ENCODE measurements at places on chromosomes 7 and 10.
A peak's percentile ranks its signal among the peaks of the same experiment; 100 is the strongest.

GRCh38 chr10:16856567-16856966 lies 39.3 kb upstream of the RSU1 start:
- peak; percentile 39 for DNase-seq

- peak; percentile 20 for DNase-seq
Observed at GRCh38 chr10:7969623-7970022, 84.9 kb upstream of the GATA3 start.

GRCh38 chr10:123518765-123519164 lies 147.4 kb upstream of the GPR26 start:
- no peak for DNase-seq

DNA sequence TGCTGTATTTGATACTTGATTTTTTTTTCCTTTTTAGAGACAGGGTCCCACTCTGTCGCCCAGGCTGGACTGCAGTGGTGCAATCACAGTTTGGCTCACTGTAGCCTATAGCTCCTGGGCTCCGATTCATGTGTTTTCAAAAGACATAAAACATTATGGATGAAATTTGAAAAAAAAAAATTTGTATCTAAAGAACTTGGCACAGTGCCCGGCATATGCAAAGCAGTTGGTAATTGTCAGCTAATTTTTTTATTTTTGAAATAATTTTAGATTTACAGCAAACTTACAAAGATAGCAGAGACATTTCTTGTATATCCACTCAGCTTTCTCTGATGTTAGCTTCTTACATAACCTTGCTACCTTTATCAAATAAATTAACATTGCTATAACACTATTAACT lies 20.3 kb upstream of the SAMD8 start:
- no peak for DNase-seq

- DNase-seq = no peak
Observed at GRCh38 chr10:62648921-62649320, 155.6 kb upstream of the ADO start.

DNA sequence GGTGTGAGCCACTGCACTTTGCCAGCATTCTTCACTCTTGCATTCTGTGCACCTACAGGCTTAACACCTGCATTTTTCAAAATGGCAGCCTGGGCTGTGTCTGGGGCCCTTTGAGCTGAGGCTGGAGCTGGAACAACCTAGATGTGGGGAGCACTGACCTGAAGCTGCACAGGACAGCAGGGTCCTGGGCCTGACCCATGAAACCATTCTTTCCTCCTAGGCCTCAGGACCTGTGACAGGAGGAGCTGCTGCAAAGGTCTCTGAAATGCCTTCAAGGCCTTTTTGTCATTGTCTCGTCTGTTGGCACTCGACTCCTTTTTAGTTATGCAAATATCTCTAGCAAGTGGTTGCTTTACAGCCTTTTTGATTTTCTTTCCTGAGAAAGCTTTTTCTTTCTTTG lies 82.3 kb downstream of the INPP5A start:
- no peak for DNase-seq

DNA sequence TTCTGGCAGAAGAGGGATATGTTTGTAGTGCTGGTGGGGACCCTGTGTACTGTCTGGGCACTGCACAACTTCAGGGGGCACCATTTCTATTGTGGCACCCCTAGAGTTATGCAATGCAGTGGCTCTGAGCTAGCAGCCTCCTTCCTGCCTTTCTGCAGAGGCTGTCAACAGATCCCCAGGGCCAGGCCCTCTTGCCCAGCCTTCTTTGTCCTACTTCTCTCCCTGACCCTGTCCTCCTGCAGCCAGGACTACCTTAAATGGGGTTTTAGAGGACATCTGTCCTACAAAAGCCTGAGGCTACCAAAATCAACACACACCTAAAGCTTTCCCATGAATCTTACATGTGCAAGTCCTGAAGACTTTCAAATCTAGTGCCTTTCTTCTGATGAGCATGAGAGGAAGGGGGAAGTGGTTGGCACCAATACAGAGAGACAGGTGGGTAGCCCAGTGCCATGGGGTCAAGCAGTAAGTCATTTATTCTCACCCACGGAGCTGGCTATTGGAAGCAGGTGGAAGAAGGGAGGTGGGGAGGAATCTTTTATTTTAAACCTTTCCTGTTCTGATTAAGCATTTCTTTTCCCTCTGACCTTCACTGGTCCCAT lies 2.4 kb downstream of the SPOCK2 start:
- DNase-seq = no peak

- DNase-seq = peak; percentile 74
Observed at GRCh38 chr7:99121496-99122021, 22.3 kb downstream of the SMURF1 start.

All from fibroblast of pulmonary artery (primary cell).